Fibroblast of villous mesenchyme (primary cell): ENCODE measurements at places on chromosomes 3 and 15. TPM values are rescaled to one million over a fixed set of nuclear protein-coding genes. Genes with fewer than 3 reads are reported as not detected.

CCR5 gene
- total RNA-seq, result under 0.01 TPM in 1 of 2 replicates, not detected in the other

SLC9C1 gene
- under 0.01 TPM in 1 of 2 replicates, not detected in the other for total RNA-seq

- DNase-seq, result no peak
Measured at GRCh38 chr3:195258449-195259153, 12.4 kb downstream of the XXYLT1 start.

DNA sequence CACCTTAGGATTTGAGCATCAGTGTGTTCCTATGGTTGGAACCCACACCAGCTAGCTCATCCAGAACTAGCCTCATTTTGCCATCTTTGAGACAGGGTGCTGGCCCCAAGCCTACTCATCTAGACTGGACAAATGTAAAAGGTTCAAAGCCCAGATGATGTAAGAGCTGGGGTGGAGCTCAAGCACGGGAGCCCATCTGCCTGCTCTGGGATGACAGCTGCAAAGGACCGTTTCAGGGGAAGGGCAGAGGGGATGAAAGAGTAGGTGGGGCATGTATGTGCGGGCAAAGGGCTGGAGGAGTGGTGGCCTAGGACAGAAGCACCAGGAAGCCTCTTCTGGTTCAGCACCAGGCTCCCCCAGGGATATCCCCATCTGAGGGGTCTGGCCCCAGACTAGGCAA, 15.8 kb downstream of the CLK3 start:
- DNase-seq, result no peak

DNA sequence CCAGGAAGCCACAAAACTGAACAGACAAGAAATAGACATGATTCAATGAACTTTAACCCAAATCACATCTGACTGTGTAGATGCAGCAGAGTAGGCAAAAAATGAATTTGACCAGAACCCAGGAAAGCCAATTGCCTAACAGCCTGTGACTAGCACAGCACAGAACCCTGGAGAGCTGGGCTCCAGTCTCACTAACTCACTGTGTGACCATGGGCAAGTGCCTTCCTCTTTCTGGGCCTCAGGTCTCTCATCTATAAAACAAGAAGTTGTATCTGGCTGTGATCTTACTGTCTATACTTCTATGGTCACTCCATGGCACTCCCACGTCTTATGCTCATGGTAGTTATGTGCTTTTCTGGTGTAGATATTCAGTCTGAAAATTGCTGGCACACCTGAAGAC, 48.1 kb upstream of the USP3 start:
- DNase-seq, result no peak

- no peak for DNase-seq
Measured at GRCh38 chr3:184545769-184546168, 15.8 kb upstream of the EPHB3 start.

DNA sequence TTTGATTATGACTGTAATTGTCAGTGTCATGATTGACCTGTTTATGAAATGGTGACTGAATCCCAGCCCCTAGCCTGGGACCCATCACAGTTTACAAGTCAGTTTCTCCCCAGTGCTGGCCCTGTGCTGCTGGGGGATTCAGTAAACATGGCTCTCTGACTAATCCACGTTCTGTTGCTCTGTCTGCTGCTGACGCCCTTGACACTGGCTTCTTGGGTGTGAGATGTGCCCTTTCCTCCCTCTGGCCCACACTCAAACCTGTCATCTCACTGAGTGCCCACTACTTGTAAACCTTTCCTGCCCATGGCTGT, 84.2 kb downstream of the COL6A5 start:
- no peak for DNase-seq

- DNase-seq, result no peak
Measured at GRCh38 chr3:52827866-52828376, 2.6 kb downstream of the ITIH4 start.

DNA sequence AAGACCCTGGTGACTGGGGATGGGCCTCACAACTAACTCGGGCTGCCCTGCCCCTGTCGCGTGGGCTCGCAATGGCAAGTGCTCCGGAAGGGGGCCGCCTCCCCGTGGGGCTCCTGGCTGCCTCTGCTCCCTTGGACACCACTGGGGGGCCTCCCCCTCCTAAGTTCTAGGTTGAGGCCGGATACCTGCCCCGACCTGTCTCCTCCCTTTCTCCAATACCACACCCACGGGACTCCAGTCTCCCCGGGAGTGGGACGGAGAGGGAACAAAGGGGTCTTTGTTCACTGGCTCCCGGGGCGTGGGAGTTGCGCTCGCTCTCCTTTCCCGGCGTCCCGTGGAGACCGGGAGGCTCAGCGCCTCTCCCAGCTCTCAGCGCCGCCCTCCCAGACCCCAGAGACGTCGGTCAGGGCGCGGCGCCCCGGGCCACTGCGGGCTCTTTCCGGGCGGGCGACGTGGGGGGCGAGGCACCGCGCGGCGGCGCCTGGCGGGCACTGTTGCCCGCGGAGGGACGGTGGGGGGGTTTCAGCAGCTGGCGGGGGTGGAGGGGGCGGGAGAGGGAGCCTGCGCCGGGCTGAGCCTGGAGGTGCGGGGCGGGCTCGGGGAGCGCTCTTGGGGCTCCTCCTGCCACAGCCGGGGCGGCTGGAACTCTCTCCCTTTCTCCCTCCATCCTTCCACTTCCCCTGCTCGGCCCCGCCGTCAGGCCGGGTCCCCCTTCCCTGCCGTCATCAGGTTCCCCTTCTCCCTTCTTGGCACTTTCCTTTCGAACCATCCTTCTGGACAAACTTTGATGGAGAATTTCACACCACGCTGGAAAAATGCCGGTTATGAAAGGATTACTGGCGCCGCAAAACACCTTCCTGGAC, at the start of gene KCNH8:
TSS of gene KCNH8 (plus strand) at position 606 of the 863 bp plus-strand sequence. CDS start at position 816, 210 bp downstream.
- DNase-seq, result no peak

GRCh38 chr3:55750525-55750924, 263.4 kb upstream of the WNT5A start:
- DNase-seq, result peak; percentile 34

DNA sequence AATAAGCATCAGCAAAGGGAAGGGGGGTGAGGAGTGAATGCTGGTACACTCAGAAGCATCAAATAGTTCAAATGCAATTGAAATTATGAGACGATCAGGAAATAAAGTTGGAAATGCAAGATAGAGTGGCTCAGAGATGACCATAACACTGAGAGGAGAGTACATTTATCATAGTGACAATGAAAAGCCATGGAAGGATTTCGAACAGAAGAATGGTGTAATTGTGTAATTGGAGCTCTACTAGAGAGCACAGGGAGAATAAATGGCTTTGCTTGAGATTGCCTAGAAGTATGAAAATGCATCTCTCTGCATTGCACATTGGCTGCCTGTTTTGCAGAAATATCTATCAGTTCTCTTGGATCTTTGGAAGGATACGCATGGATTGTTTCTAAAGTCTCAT, 163.3 kb downstream of the TP63 start:
- no peak for DNase-seq

DNA sequence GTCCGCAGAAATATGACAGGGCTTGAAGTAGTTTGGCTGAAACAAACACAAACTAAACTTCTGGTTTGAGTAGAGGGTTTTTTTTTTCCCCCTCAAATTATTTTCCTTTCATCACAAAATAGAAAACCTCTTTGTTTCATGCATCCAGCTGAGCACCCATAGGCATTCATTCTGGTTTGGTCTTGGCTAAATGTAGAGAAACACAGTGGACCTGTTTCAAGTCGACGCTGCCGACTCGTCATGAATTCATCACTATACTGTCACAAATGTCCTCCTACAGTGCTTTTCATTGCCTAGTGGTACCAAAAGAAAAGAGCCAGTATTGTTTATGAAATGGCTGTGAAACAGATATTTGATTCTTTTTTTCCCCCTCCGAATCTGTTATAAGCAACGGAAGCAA, 52.4 kb upstream of the GYG1 start:
- DNase-seq, result no peak

DNA sequence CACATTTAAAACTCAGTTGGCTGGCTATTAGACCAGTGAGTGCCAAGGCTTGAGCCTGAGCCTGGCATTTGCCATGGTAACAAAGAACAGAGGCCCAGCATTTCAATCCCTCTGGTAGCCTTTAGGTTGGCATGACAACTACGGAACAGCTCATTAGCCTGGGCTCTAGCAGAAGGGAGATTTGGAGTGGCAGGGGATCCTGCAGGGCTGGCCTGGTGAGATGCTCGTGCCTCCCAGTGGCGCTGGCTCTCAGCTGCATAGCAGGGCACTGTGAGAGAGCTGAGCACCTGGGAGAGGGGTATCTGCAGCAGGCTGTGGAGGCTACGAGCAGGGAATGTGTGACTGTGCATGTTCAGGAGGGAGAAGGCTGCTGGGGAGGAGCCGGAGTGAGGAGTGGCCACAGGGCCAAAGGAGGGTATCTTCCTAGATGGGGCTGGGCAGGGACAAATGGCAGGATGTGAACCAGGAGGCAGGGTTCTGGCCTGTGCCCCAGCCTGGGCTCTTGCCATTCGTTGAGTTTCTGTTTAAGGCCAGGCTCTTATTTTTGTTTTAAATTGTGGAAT, 5.6 kb upstream of the ABTB1 start:
- DNase-seq, result no peak
